ENCODE measurements at places on chromosomes 6 and 20.

GRCh38 chr20:58086763-58087561, 141.5 kb downstream of the ANKRD60 start:
- peak; percentile 61 for DNase-seq

DNA sequence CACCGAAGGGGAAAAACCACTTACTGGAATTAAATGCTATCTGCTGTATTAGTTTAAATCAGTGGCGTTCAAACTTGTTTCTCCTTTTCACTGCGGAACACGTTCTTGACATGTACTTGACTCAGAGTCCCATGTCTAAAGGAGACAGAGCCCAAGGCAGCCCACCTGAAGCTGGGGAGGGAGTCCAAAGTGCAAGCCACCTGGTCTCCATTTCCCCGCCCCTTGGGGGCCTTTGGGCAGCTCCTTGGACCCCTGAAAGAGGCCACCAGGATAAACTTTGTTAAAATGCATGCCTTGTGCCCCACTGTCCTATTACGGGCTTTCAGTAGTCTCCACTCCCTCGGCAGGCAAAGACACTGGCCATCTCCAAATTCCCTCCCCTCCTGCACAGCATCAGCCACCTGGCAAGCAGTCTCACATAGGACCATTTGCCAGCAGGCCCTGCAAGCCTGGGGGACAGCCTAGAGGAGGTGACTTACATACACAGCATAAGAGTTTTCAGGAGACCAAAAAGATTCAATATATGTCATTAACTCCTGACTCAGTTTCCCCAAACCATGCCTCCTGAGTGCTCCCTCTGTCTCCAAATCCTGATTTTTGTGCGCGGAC, 6.7 kb downstream of the PCK1 start:
- DNase-seq: no peak

- DNase-seq: no peak
Observed at GRCh38 chr20:64145458-64146300, 18.6 kb upstream of the MYT1 start.

DNA sequence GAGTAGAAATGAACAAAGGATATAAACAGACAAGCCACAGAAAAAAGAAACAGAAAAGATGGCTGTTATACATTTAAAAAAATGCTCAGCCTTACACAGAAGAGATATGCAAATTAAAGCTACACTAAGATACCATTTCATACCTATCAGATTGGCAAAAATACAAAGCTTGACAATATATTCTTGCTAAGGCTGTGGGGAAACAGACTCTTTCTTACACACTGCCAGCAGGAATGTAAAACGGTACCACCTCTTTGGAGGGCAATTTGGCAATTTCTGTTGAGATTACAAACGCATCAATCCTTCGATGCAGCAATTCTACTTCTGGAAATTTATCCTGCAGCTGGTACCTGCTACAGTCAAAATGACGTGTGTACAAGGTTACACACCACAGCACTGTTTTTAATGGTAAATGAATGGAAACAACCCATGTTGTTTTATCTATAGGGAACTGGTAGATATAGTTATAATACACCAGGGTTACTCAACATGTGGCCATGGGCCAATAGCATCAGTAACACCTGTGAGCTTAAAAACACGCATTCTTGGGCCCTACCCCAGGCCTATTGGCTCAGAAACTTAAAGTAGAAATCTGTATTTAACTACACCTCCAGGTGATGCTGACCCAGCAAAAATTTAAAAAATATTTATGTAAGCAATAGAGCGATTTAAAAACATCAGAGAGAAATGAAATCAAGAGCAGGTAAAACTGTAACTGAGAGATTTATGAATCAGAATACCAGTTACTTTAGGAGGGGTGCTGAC, 53.3 kb downstream of the TRAM2 start:
- no peak for DNase-seq

GRCh38 chr6:130407032-130407431, 41.2 kb downstream of the TMEM200A start:
- DNase-seq: no peak

GRCh38 chr20:6473197-6473596, 294.3 kb upstream of the BMP2 start:
- no peak for DNase-seq
